ENCODE measurements at places on chromosomes 4 and X.

GRCh38 chrX:96685210-96686099, 813 bp downstream of the DIAPH2 start:
- DNase-seq: peak; percentile 54

DNA sequence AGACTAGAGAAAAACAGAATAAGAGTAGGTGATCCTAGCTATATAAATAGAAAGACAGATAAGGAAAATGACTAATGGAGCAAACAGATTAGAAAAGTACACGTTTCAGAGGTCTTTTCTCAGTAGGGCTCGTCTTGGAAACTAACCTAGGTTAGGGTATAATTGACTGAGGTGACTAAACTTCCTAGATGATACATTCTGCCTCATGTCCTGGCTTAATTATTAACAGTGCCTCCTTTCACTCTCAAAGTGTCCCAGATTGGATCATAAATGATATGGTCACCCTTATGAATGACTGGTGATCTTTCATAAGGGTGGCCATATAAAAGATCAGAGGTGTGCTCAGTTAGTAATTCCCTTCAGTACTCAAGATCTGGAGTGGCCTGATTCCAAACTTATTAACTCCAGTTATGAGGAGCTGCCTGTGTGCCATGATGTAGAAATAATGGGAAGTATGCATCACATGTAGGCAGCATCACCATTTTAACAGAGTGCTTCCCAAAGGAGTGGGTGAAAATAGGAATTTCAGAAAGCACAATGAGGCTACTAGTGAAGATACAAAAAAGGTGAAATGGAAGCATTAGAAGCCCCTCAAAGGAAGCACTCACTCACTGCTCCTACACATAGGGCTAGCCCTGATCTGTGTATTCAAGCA, 14.7 kb upstream of the GRIA3 start:
- DNase-seq: no peak

- DNase-seq: no peak
These were observed 14.9 kb downstream of the NRK start for GRCh38 chrX:105837232-105837631.

DNA sequence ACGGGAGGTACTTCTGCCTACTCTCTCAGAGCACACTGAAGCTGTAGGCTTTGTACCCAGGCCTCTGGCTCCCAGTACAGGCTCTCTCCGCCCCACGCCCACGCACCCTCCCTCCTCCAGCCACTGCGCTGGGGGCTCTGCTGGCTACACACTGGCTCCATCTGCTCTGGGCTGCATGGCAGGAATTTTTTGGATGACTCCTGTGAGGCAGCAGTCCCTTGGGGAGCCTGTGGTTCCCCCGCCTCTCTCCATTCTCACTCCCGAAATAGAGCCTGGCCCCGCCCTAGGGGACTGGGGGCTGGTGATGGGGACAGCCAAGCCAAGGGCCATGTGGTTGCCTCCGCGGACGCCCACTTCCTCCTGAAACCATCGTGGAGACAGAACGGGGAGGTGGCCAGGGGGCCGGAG, 58.1 kb upstream of the ADRA2C start:
- DNase-seq: no peak

- DNase-seq: no peak
These were observed 108.2 kb upstream of the BRWD3 start for GRCh38 chrX:80917919-80918318.

DNA sequence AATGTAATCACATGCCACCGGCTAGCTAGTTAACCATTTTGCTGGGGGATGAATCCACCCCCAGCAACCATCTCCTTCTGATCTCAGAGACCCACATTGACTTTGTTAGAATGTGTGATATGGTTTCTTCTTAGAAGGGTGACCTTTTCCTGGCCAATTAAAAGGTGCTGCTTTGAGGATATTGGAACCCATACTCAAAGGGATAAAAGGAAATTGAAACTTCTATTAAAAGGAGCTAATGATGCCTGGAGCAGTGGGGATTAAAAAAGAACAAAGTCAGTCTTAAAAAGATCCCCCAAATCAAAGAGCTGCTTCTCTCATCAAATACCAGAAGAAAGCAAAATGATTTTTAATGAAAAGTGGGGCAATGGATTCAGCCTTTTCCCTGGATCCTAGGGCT, 214.1 kb downstream of the SHROOM3 start:
- no peak for DNase-seq

DNA sequence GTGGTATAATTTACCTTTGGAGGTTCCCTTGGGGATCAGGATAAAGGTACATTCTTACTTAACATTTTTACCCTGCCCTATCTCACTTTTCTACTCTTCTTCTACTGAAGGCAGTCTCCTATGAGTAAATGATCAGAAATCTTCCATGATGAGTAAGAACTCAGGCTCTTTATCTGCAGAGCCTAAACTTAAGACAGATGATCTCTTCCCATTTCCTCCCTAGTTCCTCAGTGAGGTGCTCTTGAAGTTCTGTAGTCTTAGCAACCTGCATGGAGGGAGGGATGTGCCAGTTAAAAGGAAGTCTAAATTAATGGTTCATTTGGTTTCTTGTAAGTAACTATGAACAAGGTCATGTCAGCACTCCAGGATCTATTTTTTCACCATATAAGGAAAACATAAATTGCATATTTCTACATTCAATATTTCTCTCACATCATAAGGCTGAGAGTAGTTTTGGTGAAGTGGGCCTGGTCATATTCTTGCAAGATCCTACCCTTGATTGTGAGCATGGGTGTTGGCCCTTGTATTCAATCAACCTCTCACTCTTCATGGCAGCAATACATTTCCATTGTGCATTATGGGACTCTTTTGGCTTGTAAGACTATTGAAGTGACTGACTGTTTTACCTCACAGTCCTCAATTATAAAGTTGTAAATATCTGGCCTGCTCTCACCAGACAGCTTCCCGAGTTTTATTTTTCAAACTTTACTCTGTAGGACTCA, 295.5 kb downstream of the SLC7A11 start:
- DNase-seq: no peak

GRCh38 chrX:100969408-100969807, at the start of gene ARL13A:
TSS of gene ARL13A (plus strand) at chrX:100969708. CDS start at chrX:100973690, 3,982 bp downstream.
- no peak for DNase-seq

GRCh38 chr4:7140692-7141069, 51.7 kb upstream of the SORCS2 start:
- DNase-seq: no peak

- DNase-seq: no peak
These were observed 589.5 kb upstream of the LCORL start for GRCh38 chr4:18611026-18611425.
